Kidney tubule cell (primary cell): ENCODE measurements at places on chromosomes 13 and 19.

- no peak for DNase-seq
These were observed 10.0 kb downstream of the C3 start for GRCh38 chr19:6710273-6711077.

- no peak for DNase-seq
These were observed 30.9 kb upstream of the KCTD12 start for GRCh38 chr13:76917095-76917494.

- peak; percentile 66 for DNase-seq
These were observed 77.9 kb downstream of the GNG7 start for GRCh38 chr19:2624537-2625091.

DNA sequence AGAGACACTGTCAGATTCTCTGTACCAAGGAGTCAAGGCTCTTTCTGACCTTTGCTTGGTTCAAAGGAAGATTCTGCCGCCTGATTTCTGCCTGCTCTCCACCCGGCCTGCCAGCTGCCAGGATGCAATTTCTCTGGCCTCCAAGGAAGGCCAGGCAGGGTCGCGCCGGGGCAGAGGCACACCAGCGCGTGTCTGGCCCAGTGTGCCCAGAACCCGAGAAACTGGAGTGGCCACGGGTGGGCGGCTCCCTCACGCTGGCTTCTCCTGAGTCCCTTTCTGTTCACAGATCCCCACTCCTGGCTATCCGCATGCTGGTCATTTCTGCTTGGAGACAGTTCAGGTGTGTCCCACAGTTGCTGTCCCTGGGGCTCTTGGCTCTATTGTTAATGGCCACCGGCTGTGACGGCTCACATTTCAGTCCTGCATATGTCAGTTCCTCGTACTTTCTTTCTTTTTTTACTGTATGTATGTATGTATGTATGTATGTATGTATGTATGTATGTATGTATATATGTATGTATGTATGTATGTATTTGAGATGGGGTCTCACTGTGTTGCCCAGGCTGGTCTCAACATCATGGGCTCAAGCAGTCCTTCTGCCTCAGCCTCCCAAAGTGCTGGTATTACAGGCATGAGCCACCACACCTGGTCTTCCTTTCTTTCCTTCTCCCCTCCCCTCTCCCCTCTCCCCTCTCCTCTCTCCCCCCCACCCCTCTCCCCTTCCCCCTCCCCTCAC, 16.9 kb downstream of the TMPRSS9 start:
- DNase-seq = no peak

- DNase-seq = peak; percentile 24
These were observed 184.9 kb downstream of the TM9SF2 start for GRCh38 chr13:99686157-99686572.

DNA sequence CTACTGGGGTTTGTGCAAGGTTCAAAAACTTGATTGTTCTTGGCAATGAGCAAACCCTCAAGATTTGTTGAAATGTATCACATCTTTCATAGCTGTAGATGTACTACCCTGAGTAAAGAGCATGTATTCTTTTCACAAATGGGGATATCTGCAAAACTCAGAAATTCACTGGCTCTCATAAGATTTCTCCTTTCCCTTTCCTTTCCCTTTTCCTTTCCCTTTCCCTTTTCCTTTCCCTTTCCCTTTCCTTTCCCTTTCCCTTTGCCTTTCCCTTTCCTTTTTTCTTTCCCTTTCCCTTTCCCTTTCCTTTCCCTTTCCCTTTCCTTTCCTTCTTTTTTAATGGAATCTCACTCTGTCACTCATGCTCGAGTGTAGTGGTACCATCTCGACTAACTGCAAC, 69.1 kb downstream of the FNDC3A start:
- DNase-seq = no peak

- DNase-seq = no peak
These were observed 12.8 kb upstream of the TOMM40 start for GRCh38 chr19:44878120-44878865.

DNA sequence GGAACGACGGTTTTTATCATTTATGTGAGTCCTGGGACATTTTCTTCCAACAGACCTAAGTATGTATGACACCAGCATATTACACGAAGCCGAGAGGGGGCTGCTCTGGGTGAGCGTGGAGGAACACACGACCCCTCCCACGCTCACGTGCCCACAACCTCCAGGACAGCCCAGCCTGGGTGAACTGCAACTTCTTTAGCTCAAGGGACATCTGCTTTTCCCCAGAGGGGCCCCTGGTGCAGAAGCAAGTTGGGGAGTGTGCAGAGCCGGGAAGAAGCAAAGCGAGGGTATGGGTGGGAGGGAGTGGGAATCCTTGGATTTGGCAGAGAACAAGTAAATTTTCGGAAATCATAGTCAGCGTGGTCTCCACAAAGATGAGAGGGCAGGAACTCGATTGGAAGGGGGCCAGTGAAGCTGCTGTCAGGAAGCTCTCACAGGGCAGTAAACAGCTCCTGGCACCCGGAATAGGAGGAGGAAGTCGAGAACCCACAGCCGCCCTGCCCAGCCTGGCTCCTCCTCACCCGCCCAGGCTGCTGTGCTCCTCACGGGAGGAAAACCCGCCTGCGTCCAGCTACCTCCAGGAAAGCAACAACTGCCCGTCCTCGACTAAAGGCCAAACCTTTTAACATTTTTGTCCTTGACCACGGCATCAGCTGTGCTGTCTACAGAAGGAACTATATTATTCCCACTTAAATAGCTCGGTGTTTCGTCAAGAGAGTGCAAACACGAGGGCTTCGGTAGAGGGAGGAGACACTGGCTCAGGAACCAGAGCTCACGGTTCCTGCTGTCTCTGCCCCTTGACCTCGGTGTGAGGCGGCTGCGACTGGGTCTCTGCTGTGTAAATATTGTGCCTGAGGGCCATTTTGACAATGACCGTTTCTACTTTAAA, 17.2 kb upstream of the CFAP97D2 start:
- DNase-seq = peak; percentile 17

- no peak for DNase-seq
These were observed at the start of gene LACC1 for GRCh38 chr13:43879755-43880181. LACC1 (plus strand) TSS chr13:43879904; CDS start chr13:43880986, 1,082 bp downstream.

GRCh38 chr19:12703046-12703445, 6.6 kb upstream of the FBXW9 start:
- DNase-seq = peak; percentile 26

DNA sequence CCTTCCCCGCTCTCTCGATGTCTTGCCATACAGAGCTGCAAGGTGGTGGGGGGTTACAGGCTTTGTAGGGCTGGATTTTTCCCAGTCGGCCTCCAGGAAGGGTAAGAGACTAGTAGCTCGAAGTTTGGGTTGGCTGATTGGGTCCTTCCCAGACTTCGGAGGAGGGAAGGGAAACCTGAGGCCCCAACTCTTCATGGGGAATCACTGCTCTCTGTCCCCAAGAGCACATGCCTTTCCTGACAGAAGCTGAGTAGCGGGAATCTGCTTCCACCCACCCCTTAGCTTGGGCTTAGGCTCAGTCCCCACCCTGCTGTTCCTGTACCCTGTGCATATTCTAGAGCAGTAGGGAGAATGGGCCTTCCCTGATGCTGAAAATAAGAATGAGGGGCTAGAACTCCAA, 39.7 kb downstream of the PPP2R1A start:
- DNase-seq = no peak

DNA sequence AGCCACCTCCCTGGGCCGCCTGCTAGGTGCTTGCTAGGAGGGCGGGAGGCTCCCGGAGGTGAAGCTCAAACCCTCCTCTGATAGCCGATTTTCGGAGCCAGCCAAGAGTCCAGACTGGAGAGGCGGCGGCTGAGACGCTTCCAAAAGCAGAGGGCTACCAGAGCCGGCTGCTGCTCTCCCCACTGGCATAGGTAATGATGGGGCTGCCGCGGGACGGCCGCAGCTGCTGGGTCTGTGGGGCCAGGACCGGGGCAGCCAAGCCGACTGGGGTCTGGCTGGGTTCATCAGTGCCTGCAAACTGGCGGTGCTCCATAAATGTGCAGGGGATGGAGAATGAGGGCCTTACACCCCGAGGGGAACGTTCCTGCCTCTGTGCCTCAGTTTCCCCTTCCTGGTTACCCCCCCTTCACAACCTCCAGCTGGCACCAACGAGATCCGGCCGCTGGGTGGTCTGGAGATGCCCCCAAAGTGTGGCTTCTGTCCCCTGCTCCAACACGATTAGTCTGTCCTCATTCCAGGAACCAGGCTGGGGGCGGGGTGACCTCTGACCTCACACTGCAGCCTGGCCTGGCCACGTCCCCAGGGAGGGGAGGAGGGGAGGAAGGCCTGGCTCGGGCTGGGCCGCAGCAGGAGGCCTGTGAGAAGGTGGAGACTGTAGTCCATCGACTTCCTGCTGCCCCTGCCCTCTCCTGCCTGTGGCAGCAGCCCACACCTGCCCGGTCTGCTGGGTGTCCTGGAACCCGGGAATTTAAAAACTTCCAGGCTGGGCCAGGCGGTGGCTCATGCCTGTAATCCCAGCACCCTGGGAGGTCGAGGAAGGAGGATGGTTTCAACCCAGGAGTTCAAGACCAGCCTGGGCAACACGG, 3.8 kb upstream of the WDR18 start:
- peak; percentile 62 for DNase-seq

GRCh38 chr19:4012092-4012974, 4.8 kb downstream of the PIAS4 start:
- no peak for DNase-seq

DNA sequence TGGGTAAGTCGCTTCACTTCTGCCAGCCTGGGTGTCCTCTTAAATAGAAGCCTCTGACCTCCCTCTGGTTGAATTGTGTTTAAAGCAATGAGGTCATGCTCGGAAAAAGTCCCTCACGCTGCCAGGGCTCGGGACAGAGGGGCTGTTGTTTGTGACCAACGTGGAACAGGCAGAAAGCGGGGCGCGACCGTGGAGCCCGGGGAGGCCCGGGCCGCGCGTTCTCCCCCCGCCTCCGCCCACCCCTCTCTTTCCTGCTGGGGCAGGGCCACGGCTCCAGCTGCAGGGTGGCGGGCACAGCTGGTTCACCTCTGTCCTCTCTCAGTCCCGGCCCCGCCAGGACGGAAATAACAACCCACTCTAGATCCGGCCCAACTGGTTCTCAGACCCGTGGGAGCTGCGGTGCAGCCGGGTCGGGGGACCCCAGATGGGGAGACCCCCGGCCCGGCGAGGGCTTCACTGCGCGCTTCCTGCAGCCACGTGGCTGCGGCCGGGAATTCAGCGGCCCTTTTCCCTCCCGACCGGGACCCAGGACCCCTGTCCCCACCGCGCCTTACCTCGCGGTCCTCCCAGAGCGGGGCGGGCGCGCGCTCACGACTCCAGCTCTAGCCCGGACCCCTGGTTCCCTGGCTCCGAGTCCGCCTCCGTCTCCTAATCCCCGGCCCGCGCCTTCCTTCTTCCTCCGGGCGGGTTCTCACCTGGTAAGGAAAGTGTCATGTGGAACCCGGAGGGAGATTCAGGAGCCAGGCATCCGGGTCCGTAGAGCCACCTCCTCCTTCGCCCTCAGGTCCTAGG, 1.9 kb downstream of the CDC42EP5 start:
- peak; percentile 38 for DNase-seq

DNA sequence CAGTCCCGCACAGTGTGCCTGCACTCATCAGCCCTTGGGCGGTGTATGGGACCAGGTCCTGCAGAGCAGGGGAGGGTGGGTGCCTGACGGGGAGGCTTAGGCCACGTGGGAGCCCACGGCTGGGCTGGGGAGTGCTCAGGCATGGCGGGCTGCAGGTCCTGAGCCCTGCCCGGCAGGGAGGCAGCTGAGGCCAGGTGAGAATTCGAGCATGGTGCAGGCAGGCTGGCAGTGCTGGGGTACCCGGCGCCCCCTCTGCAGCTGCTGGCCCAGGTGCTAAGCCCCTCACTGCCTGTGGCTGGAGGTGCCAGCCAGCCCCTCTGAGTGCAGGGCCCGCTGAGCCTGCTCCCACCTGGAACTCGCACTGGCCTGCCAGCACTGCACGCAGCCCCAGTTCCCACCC, 630.9 kb upstream of the PCDH20 start:
- DNase-seq = no peak

GRCh38 chr13:112714376-112715174, 24.7 kb downstream of the ATP11A start:
- DNase-seq = no peak

GRCh38 chr13:44107357-44108121, 227.8 kb downstream of the LACC1 start:
- no peak for DNase-seq

- no peak for DNase-seq
These were observed 934.3 kb downstream of the DIAPH3 start for GRCh38 chr13:59229401-59229800.

DNA sequence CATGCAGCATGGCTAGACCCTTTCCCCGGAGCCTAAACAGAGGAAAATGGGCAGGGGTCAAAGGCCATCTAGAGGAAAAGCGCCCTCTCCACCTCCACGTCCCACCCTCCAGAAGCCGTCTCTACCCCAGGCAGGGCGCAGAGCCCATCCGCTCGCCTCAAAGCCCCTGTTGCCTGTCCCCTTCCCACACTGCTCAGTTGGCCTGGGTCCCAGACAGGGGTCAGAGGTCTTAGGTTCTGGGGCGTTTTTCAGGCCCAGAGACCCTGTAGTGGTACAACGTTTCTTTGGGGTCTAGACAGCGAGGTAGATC, 285 bp downstream of the TMEM143 start:
- DNase-seq = no peak

DNA sequence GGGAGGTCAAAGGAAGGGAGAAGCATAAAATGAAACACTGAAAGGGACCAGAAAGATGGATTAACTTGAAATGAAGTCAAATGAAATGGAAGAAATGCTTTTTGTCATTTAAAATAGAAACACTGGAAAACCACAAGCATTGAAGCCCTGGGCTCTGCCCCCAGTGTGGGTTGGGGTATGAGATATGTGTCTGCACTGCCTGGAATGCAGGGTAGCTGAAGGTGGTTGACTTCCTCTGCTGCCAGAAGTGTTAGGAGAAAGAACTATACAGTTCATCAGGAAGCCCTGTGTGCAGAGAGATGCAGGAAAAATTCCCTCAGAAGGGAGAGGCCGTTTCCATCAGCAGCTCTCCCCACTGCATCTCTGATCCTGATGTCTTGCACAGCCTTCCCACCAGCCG, 69.2 kb downstream of the DHRS12 start:
- peak; percentile 26 for DNase-seq

DNA sequence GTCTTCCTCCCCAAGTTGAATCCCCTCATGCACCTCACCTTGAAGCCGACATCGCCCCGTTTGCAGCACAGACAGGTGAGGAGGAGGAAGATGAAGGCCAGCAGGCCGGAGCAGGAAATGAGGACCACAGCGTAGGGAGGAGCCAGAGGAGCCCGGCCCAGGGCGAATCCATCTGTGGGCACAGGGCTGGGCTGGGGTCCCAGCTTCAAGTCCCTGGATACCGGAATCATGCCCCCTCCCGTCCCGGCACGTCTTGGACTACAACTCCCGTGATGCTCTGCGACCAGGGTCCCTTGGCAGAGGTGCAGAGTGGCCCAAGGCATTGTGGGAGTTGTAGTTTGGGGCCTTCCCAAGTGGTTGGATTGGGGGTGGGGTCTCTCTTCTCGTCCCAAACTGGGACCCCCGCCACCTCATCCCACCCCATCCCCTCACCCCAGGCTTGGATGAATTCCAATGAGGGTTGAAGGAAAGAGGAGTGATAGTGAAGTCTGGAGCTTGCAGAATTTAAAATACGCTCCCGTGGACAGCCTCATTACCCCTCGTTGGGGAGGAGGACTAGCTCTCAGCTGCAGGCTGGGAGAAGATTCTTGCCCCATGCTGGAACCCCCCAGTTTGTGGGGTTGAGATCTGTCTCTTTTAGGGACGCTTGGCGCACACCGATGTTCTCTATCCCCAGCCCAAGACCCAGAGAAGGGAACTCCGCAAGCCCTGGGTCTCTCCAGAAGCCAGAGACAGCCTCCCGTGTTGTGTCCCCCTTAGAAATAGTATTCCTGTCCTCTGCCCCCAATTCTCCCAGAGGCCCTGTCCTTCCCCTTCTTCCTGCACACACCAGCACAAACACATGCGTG, 990 bp downstream of the LMTK3 start:
- peak; percentile 39 for DNase-seq

GRCh38 chr13:113474179-113474578, 16.3 kb downstream of the DCUN1D2 start:
- no peak for DNase-seq

GRCh38 chr13:59490651-59491050, 673.1 kb downstream of the DIAPH3 start:
- no peak for DNase-seq
